Activated CD8-positive, alpha-beta memory T cell treated with anti-CD3 and anti-CD28 coated beads for 36 hours (primary cell): ENCODE measurements at places on chromosomes 5 and 9. TPM values are rescaled to one million over a fixed set of nuclear protein-coding genes. Genes with fewer than 3 reads are reported as not detected.

FGD3 gene
- total RNA-seq = 36.4 TPM

ISL1 gene
- total RNA-seq = not detected

SGCD gene
- 0.08 TPM for total RNA-seq

PCDHA9 gene
- total RNA-seq = not detected

HRH2 gene
- 34.5 TPM for total RNA-seq

IL7R gene
- 82.5 TPM for total RNA-seq

SELENOP gene
- not detected for total RNA-seq

IER5L gene
- 1.9 TPM for total RNA-seq

FBXW2 gene
- total RNA-seq = 72.5 TPM

CDH6 gene
- total RNA-seq = not detected

CTXN3 gene
- total RNA-seq = not detected

FOXD4L4 gene
- 0.11 TPM for total RNA-seq
